Mesendoderm (in vitro differentiated cells): ENCODE measurements at places on chromosomes 11 and 22.

- DNase-seq: no peak
Observed at GRCh38 chr11:108768964-108769363, 104.1 kb downstream of the DDX10 start.

DNA sequence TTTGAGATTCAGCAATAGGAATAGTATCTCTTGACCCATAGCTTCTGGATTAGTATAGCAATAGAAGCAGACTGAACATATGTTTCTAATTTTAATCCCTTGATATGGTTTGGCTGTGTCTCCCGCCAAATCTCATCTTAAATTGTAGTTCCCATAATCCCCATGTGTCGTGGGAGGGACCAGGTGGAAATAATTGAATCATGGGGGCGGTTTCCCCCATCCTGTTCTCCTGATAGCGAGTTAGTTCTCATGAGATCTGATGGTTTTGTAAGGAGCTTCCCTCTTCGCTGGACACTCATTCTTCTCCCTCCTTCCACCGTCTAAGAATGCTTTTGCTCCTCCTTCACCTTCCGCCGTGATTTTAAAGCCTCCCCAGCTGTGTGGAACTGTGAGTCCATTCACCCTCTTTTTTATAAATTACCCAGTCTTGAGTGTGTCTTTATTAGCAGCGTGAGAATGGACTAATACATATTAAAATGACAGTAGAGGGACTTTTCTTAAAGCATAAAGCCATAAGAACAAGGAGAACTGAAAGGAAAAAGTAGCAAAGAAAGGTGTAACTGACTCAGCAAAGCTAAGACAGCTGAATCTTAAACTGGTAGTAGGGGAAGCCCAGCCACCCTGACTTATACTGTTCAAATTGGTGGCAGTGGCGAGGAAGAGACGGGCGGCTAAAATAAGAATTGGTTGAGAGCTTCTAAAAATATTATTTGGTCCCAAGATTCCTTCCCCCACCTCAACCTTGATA is 20.3 kb upstream of the SLN start:
- DNase-seq: no peak

GRCh38 chr11:1350086-1350725 is 39.5 kb upstream of the BRSK2 start:
- DNase-seq: no peak

DNA sequence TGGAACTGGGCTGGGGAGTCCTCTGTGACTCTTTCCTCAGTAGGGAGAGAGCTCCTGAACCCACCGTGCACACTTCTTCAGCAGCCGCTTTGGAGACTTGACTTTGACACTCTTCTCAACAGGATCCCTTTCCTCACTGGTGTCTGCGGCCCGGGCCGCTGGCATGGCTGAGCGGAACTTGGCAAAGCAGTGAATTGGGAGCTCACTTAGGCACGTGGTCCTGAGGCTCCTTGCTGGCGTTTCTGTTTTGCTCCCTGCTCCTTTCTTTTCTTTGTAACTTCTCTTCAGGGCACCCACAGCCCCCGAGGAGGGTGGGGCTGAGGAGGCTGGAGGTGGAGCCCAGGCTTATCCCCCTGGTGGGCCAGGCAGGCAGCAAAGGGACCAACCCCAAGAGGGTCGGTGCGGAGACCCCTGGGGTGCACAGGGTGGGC is 8.4 kb upstream of the KCNQ1OT1 start:
- DNase-seq: no peak

DNA sequence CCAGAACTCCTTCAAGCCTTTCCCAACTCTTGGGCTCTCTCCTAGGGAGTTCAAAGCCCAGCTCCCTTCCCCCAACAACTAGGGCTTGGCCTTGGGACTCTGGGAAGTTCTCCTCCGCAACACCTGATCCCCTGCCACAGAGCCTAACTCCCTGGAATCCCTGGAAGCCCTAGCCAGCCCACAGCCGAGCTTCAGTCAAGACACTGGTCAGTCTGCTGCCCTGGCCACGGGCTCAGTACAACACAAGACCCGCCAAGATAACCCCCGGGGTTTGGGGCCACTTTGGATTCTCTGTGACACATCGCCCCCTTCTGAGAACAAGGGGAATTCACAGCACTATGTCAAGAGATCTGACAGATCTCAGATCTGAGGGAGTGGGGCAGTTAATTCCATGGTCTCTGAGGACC is 58.3 kb downstream of the SLC22A12 start:
- DNase-seq: peak; percentile 69

- peak; percentile 36 for DNase-seq
Observed at GRCh38 chr11:34240150-34240494, 117.7 kb downstream of the ABTB2 start.

DNA sequence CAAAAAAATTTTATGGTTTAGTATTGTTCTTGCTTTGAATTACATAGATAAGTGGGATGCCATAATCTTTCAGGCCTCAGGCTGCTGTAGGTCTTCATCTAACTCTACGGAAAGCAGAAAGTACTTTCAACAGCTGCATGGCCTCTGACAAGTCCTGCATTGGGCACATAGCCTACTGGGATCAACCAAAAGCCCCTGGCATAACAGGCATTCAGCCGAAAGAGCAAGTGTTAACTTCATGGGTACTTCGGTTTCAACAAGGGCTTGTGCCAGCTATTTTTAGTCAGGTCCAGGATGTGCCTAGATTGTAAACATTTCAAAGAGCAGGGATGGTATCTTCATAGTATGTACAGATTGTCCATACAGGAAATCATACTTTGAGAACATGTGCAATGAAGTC is 3.1 kb downstream of the SLN start:
- no peak for DNase-seq

- no peak for DNase-seq
Observed at GRCh38 chr22:24541681-24542515, 13.0 kb downstream of the GUCD1 start.

DNA sequence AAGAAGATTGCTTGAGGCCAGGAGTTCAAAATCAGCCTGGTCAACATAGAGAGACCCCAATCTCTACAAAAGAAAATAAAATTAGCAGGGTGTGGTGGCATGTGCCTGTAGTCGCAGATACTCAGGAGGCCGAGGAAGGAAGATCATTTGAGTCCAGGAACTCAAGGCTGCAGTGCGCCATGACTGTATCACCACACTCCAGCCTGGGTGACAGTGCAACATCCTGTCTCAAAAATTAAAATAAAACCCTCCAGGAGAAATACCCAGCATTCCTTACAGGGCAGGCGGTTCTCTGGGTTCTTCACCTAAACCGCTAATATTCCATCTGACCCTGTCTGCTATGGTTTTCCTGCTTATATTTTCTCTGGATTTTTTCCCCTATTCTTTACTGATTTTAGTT is 13.5 kb downstream of the TCF20 start:
- DNase-seq: no peak

GRCh38 chr11:129013737-129014475 is 71.2 kb upstream of the TP53AIP1 start:
- no peak for DNase-seq

GRCh38 chr22:46690146-46690545 is 47.9 kb downstream of the CERK start:
- no peak for DNase-seq

DNA sequence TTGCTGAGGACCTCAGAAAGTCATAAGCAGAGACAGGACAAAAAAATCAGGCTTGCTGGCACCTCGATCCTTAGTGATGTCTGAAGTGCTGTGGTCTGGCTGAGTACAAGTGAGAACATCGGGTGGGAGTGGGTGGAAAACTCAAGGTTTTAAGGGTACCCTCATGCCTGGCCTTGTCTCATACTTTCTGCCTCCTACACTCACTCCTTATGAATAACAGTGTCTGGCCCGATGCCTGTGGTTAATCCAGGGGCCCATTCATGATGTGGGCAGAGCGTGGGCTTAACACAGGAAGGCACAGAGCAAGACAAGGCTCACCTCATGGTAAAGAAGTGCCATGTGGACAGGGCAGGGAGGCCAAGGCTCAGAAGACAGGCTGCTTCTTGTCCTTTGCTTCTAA is 11.0 kb upstream of the UCP3 start:
- no peak for DNase-seq

DNA sequence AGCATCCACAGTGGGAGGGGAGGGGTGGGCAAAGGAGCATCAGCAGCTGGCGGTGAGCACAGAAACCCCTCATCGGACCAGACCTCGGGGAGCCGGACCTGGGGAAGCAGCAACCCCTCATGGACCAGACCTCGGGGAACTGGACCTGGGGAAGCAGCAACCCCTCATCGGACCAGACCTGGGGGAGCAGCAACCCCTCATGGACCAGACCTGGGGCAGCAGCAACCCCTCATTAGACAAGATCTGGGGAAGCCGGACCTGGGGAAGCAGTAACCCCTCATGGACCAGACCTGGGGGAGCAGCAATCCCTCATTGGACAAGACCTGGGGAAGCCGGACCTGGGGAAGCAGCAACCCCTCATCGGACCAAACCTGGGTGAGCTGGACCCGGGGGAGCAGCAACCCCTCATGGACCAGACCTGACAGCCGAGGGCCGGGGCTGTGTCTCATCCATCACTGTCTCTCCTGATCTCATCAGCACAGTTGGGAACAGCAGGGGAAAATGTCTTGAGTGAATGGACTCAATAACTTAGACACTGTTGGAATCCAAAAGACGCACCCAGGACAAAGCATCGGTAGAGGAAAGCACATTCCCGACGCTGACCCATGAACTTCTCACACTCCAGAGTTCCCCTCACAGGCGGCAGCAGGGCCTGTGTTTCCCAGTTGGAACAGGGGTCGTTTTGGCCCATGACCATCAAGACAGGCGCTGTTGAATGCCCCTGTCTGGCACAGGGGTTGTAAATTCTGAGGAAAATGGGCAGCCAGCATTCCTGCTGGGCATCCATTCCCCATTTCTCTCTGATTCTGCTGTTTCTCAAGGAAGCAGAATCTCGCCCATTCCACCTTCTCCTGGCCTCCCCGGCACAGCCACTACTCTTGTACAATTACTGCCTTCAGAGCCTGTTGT is 1494.6 kb downstream of the TBC1D22A start:
- no peak for DNase-seq

GRCh38 chr11:69874984-69875624 is 55.9 kb upstream of the FGF3 start:
- DNase-seq: no peak

DNA sequence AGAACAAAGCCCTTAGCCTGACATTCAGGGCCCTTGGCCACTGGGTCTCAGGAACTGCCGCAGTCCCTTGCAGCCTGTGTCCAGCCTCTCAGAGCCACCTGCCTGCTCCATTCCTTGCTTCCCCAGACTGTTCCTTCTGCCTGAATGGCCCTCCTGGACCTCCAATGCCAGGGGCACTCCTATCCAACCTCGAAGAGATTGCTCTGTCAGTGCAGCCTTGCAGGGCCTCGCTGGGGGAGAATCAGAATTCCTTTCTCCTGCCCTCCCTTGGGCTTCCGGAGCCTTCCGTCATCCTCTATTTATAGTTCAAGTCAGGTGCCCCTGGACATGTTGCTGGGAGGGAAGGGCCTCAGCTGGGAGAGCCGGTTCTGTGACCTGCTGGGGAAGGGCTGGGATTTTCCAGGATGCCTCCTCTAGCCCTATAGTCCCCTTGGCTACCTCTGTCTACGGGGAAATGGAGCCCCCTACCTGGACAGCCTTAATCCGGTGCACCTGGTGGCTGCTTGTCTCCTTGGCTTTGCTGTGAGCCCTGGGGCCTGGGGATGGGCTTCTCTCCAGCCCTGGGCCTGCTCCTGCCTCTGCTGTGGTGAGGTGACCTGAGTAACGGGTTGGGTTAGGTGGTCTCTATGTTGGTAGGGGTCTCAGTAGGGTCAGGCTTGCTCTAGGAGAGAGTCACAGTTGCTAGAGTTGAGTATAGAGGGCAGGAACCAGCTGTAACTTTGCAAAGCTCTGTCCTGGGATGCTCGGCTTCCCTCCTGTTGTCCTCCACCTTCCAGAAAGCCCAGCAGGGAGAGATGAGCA is 45.9 kb upstream of the SYT7 start:
- DNase-seq: peak; percentile 97
